ENCODE measurements at places on chromosomes 6 and 20.

DNA sequence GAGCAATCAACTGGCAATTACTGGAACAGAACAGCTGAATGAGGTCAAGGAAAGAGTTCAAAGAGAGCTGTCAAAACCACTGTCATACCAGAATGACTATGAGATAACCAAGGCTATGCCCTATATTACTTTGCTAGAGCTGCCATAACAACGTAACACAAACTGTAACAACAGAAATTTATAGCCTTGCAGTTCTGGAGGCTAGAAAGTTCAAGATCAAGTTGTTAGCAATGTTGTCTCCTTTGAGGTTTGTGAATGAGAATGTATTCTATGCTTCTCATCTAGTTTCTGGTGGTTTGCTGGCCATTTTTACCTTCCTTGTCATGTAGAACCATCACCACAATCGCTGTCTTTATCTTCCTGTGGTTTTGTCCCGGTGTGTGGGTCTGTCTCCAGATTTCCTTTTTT lies 1323.0 kb upstream of the GJE1 start:
- no peak for DNase-seq

GRCh38 chr6:85390105-85390728 lies 59.7 kb upstream of the NT5E start:
- DNase-seq, result no peak

DNA sequence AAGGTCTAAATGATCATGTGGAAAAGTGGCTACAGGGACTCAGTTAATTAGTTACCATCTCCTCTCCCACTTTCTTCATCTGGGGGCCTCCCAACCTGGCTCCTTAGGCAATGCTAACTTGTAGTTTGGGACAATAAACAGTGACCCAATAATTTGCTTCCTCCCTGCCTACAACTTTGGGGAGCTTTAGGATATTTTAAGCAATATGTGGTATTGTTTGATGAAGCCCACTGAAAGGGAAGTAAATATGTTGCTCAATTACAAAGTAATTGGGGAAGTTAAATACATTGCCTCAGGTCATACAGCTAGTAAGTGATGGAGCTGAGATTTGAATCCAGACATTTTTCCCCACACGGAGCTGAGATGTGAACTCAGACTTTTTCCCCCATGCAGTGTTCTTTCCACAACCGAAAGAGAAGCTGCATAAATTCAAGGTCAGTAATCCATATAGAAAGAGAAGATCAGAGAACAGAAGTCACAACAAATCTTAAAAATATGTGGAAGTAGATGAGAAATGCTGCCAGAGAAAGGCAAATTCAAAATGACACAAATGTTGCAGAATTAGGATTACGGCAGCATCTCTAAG lies 26.6 kb downstream of the ZHX3 start:
- DNase-seq, result no peak

GRCh38 chr6:118220429-118221128 lies 313.5 kb downstream of the SLC35F1 start:
- no peak for DNase-seq

- DNase-seq, result no peak
Observed at GRCh38 chr6:53546281-53546680, 1.4 kb upstream of the GCLC start.

GRCh38 chr6:164085091-164086075 lies 670.9 kb downstream of the QKI start:
- DNase-seq, result peak; percentile 96

DNA sequence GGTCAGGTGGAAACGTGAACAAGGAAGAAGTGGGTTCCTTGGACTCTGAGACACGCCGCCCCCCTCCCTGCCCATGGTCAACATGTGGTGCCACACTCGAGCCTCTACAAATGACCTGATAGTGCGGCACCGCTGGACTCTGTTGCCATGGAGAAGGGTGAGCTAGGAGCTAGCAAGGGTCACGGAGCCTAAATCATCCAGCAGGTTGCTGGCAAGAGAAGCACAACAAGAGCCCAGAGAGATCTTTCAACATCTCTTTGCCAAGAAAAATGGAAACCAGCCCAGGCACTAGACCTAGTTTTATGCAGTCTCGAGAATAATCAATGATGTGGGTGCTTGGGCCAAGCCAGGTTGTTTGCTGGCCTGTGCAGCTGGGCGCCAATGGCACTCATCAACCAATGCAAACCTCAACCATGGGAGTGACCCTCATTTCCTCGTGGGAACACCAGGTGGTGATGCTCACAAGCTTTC lies 69.5 kb downstream of the NOL4L start:
- no peak for DNase-seq

- peak; percentile 63 for DNase-seq
Observed at GRCh38 chr6:108578595-108579327, 18.0 kb downstream of the FOXO3 start.

DNA sequence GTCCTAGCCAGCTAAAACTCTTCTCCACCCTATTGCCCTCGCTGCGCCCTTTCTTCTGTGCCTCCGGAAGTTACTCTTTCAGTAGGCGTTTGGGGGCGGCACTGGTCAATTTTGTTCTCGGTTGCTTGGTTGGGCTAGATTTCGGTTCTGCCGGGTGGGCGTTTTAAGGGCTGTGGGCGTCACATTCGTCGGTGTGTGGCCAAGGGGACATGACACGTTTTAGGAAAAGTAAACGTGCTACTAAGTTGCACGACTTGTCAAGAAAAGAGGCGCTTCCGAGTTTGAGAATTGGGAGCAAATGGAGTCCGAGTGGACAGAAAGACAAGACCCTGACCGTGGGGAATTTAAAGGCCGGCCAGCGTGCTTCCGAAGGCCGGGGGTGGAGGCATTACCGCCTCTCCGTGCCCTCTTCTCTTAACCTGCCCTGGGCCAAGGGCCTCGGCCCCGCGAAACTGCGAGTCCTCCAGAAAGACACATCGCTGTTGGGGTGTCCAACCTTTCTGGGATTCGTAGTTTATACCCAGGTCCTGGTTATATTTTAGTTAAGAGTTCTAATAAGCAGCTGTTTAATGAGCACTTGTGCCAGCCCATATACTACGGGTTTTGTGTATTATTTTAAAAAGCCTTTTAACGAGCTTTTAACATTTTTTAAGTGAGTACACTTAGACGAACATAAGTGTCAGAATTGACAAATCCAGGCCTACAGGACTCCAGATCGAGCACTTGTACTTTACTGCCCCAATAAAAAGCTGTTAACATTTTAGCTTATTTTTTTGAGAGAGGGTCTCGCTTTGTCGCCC lies 664 bp upstream of the BAG6 start:
- peak; percentile 93 for DNase-seq

DNA sequence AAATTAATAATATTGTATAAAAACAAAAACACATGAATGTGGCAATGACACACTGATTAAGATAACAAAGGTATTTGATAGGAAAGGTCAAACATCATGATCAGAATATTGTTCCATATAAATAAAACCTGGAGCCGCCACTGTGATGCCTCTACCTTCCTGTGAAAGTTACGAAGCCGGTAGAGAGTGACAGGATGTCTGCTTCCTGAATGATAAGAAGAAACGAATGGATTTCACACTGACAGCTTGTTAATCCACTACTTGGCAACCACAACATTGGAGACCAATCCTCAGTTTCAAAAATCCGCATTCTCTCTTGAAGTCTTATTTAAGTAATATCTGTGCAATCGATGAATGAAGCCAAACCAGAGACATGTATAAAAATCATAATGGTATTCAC lies 315.1 kb downstream of the HDGFL1 start:
- no peak for DNase-seq

DNA sequence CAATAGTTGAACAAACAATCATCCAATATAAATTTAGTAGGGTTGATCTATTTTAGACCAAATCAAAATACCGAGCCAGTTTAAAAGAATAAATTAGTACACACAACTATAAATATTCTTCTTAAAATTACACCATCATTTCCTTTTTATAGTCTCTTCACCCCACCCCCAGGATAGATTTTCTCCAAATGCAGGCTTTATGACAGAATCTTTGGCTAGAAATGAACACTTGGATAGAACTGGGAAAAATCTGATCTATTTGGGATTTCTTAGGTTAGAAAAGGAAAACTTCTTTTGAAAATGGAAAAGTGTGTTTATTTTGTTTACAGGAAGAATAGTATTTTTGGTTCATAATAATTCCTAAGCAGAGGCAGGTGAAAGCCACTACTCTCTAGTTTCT lies 74.6 kb downstream of the HMGN3 start:
- no peak for DNase-seq

DNA sequence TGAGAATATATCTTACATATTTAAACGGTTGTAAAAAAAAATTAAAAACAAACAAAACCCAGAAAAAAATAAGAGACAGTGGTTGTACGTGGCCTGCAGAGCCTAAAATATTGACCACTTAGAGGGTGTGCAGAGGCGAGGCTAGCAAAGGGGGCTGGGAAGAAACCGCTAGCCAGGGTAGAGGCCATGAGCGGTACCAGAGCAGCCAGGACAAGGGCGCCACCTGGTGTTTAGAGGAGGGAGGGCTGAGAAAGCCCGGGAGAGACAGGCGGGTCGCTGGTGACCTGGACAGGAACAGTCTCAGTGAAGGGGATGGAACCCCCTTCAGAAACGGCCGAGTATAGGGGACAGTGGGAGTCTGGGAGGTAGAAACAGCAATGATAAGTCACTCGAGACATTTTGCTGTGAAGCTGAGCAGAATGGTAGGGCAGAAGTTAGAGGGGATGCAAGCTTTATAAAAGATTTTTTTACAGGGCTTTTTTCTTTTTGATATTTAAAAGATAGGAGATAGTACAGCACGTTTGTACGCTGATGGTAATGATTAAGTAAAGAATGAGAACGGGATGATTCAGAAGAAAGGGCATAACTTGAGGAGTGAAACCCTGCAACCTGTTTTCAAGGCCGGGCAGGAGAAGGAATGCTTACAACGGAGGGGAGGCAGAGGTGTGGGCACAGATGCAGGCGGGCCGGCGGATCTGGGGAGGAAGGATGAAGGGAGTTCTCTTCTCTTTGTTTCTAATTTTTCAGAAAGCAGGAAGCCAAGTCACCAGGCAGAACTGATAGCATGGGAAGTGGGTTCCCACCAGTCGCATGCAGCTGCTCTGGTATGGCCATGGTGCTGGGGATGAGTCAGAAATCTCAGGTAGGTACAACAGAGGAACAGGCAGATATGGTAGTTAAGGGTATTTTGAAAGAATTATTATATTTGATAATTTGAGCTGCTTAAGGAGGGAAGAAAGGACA lies 76.2 kb downstream of the FAM229B start:
- DNase-seq, result peak; percentile 68

GRCh38 chr6:94177429-94177828 lies 758.1 kb upstream of the EPHA7 start:
- DNase-seq, result no peak

DNA sequence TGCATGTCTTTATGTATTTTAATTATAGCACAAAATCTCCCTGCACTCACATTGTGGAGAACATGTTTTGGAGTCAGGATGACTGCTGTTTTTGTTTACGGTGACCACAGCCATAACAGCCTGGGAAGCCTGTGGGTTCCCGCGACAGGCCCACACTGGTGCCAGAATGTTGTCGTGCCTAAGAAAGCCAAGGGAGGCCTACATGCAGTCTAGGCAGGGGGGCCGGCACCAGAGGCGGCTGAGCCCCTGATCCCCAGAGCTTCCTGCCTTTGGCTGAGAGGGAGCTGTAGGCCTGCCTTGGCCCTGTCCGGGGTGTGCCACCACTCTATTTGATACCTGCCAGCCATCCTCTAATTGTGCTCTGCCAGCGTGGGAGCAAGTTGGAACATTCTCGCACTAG lies 46.7 kb downstream of the TBC1D7 start:
- no peak for DNase-seq

DNA sequence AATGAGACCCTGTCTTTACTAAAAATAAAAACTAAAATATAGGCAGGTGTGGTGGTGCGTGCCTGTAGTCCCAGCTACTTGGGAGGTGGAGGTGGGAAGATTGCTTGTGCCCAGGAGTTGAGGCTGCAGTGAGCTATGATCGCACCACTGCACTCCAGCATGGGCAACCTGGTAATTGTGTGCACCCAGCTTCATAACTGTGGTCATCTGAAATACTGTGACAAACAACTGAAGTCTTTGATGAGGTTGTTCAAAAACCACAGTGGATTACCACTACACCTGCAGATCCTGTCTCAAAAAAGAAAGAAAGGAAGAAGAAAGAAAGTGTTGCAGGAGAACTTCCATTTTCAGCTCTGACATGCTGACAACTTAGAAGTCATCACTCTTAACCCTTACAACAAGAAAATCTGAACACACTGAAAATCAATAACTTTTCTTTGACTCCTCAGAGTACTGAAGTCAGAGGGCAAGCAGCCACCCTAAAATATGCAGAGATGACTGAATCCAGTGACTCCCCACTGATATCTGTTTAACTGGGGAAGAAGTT lies 13.8 kb upstream of the ZBP1 start:
- no peak for DNase-seq

DNA sequence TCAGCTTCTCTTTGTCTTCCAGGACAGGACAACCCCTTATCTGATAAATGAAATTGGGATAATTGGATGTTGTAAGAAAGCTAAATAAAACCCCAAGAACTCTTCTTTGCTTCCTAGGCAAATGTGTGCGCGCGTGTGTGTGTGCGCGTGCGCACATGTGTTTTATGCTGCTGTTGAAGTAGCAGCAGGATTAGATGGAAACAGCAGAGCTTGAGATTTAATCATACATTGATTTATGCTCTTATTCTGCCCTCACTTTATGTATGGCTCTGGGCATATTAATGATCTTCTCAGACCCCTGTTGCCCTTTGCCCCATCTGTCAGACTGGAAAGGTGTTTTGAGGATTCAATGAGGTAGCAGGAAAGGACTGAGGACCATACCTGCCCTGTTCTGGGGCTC lies 324.0 kb upstream of the MAP3K7 start:
- DNase-seq, result no peak

- DNase-seq, result peak; percentile 70
Observed at GRCh38 chr20:62558779-62559178, 83.0 kb upstream of the GATA5 start.

DNA sequence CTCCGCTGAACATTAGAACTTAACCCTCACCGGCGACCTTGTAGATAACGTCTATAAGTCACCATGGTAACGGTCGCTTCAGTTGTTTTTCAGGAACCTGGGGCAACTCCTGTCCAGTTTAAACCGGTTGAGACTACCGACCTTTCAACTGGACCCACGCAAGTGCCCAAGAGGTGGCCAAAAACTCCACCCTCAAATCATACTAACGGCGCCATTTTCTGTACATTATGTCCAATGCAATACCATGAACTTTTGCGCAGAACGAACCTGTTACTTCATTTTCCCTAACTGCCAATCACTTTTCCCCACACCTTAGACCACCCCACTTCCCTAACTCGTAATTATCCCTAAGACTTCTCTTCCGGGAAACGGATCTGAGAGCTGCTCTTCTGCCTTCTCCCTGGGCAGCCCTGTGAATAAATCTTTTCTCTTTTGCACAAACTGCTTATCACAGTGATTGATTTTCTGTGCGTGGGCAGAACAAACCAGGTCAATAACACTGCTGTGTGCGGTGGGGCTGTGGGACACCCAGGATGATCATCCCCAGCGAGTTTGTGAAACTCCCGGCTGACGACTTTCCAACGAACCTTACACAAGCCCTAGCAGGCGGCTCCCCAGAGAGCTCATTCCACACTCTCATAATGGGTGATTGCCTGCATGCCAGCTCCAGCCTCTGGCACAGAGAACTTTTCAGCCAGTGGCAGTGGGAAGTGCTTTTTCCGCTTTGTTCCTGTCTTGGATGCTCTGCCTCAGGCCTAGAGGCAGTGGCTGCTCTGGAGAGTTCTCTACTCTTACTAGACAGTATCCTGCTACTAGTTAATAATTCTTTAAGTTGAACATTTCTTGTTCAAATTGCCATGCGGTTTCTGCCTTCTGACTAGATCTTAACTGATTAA lies 28.6 kb downstream of the GPX5 start:
- DNase-seq, result peak; percentile 23

- DNase-seq, result peak; percentile 70
Observed at GRCh38 chr20:46174469-46175126, 56.5 kb downstream of the CD40 start.

GRCh38 chr20:50366270-50367103 lies 143.7 kb upstream of the PTPN1 start:
- peak; percentile 92 for DNase-seq

Measured in cardiac muscle cell (in vitro differentiated cells and primary cell).